Inflammatory macrophage (primary cell): ENCODE measurements at places on chromosomes 7 and 10.

DNA sequence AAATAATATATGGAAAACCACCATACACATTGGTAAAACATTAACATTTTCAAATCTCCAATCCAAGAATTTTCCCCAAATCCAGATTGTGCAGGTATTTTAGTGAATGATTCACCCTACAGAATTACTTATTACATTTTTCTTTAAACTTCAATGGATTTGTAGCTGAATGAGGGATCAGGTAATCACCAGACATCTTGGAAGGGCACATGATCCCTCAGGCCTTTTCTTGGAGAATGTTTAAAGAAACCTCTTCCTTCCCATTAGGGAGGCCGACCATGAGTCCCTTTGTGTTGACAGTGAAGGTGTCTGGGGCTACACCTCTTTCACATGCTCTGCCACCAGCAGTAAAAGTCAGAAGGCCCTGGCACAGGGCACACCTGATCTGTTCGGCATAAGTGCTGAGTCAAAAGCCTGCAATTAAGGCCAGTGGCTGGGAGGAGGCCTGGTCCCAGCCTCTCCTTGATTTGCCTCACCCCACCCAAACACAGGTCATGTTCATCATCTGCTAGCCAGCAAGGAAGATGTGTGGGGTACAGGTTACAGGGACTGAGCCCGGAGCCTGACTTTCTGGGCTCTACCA lies 207.7 kb downstream of the SNX10 start:
- DNase-seq: no peak

GRCh38 chr7:68078157-68078710 lies 1081.6 kb downstream of the TYW1 start:
- no peak for DNase-seq

DNA sequence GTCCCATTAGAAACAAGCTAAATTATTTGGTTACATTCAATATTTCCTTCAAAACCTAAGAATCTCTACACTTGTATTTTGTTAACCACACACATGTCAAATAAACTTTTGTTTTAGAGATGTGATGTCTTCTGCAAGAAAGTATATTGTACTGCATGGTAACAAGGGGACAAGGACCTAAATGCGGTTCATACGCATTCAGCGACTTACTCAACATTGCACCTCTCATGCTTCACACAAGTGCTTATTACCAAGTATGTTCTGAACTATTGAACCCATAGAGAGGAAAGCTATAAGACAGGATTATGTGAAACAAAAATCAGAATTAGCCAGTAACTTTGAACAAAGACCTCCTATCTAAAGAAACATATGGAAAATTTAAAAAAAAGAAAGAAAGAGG lies 68.3 kb downstream of the CREB5 start:
- DNase-seq: no peak

GRCh38 chr10:107144490-107144889 lies 20.0 kb downstream of the SORCS1 start:
- no peak for DNase-seq

DNA sequence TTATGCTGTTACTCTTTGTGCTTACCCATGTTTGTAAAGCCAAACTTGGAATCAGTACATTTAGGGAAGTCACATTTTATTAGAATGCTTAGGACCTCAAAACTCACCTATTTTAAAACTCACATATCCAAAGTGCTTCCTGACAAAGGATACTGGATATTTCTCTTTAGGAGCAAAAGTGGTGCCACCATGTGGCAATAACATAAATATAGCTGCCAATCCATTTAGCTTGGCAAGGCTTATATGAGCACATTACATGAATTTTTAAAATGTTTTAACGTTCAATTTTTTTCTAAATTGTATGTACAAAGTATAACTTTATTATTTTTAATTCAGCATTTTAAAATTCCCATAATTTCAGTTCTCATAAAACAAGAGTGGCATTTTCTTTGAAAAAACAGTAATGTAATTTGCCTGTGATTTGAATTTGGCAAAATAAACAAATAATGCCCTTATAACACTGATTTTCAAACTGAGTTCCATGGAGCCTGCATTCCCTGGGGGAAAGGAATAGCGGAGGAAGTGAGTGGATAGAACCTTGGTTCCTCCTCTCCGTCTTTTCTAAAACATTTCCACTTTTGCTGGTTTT lies 75.4 kb downstream of the HDAC9 start:
- peak; percentile 24 for DNase-seq

DNA sequence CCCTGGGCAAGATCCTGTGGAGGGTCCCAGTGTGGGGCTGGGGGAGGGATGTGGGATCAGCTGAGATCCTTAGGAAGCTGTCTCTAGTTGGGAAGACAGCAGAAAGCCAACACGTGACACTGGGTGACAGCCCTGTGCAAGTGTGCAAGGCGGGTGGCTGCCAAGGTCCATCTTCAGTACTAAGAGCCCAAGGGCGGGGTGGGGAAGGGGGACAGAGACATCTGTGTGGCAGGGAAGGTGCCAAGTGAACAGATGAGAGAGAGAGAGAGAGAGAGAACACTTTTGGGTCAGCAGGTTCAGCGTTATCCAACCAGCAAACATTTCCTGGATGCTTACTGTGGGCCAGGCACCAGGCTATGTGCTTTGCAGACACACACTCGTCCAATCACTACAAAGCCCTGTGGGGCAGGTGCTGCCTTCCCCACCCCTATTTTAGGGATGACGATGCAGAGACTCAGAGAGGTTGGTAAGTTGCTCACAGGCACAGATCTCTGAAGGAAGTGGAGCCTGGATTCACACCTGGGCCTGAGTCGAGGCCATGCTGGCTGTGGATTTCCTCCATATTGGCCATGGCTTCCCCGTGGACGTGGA lies 135.7 kb downstream of the GRK5 start:
- no peak for DNase-seq

DNA sequence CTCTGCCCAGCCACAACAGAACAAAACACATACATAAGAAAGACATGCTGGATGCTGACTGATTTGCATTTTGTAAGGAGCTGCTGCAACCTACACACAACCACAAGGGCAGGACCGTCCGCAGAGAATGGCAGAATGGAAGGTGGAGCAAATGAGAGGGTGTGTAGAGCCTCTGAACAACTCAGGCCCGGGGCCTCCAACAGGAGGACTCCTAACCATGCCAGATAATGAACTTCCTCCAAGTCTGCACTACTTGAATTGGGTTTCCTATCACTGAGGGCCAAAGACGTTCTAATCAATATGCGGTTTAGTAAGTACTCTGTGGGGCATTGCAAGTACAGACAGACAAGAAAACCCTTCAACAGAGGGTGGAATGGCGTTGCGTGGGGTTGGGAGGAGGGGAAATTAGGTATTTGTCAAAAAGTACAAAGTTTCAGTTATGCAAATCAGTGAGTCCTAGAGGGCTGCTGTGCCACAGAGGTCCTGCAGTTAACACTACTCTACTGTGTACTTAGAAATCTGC lies 14.6 kb downstream of the VOPP1 start:
- DNase-seq: peak; percentile 45

DNA sequence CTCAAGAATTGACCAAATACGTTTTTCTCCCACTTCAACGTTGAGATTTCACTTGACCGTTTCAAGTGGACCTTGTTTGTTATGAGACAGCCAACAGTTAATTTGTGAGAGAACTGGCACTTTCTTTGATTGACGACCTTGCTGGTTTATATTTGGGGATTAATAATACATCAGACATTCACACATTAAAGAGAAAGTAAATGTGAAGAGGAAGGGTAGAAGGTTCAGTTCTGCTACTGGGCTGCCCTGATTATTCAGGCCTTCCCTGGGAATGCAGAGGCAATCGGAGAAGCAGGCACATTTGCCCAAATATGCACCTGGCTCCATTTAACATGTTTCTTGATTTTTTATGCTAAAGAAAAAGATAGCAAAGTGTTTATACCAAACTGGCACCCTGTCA lies 114.1 kb downstream of the POU6F2 start:
- DNase-seq: no peak

GRCh38 chr7:88669913-88670312 lies 89.6 kb upstream of the ZNF804B start:
- DNase-seq: no peak

DNA sequence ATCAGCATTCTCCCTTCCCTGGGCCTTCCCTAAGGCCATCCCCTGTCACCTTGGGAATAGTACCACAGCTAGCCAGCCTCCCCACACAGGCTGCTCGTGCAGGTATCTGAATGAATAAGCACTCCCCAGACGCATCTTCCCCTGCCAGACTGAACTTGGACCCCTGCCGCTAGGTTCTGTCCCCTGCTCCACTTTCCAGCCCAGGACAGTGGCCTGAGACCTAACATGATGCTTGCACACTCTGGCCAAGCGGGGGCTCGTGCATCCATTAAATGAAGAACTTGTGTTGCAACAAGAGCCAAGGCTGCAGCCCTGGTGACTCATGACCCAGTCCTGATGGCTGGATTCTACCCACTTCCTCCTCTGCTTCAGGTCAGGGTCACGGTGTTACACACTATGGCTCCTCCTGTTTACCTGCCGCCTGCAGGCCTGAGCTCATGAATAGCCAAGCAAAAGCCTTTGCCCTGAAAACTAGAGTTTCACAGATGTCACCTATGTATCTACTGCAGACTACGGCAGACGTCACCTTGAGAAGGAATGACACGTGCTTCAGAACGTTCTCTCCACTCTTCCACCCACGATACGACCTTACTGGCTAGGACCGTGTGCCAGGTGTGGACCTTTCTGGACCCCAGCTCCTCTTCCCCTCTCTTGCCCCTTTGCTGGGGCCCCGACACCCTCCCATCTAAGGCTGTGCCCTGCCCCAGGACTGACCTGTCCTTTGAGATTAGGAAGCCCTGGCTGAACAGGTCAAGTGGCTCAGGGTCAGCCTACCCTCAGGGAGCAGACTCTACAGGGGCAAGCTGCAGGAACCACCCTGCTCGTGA lies 6.5 kb downstream of the ASB13 start:
- peak; percentile 84 for DNase-seq

DNA sequence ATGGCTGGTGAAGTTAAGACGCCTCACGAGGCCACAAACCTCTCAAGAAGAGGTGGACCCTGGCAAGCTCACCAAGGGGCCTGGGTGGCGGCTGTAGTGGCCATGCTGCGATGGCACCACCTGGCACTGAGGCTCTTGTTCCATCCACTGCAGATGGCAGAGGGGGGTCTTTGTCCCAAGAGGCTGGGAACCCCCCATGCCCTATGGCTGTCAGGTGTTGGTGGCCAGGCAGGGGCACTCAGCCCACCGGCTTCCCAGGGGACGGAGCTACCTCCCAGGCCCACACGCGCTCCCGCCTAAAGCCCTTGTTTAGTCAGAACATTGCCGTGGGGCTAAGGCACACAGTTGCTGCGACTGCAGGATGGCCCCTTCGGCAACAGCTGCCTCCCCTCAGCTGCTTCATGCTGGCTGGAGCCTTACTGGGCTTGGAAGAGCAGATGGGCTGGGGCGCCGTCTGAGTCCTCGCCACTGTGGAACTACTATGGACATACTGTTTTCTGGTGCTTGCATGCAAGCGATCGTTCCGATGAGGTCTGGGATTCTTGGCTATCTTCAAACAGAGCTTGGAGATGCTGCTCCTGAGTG lies 46.8 kb downstream of the DPYSL4 start:
- DNase-seq: no peak

DNA sequence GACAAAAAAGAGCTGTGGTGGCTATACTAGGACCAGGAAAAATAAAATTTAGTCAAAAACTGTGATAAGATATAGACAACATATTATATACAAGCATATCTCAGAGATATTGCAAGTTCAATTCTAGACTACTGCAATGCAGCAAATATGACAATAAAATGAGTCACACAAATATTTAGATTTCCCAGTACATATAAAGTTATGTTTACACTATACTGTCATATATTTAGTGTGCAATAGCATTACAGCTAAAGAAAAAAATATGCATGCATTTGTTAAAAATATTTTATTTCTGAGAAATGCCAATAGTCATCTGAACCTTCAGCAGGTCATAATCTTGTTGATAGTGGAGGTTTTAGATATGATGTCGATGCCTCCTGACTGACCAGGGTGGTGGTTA lies 72.1 kb downstream of the AKR1C4 start:
- no peak for DNase-seq

GRCh38 chr7:157434701-157435100 lies 97.9 kb downstream of the DNAJB6 start:
- DNase-seq: no peak

DNA sequence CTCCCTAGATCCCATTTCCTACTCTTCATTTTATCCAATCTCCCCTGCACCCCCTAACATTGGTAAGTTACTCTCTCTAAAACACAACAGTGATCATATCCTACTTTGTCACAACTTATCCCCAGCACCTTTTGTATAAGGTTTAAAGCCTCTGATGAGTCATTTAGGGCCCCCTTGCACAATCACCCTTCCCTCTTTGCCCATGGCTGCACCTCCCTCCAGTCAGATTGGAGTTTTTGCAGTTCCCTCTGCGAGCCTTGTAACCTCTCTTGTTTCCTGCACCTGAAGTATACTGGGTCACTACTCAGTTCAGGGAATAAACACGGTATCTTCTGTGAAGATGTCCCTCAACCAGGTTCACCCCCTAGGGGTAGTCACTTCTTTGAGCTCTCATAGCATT lies 55.9 kb upstream of the ADRB1 start:
- peak; percentile 74 for DNase-seq

- DNase-seq: peak; percentile 11
Observed at GRCh38 chr7:12436896-12437535, 33.4 kb upstream of the VWDE start.

DNA sequence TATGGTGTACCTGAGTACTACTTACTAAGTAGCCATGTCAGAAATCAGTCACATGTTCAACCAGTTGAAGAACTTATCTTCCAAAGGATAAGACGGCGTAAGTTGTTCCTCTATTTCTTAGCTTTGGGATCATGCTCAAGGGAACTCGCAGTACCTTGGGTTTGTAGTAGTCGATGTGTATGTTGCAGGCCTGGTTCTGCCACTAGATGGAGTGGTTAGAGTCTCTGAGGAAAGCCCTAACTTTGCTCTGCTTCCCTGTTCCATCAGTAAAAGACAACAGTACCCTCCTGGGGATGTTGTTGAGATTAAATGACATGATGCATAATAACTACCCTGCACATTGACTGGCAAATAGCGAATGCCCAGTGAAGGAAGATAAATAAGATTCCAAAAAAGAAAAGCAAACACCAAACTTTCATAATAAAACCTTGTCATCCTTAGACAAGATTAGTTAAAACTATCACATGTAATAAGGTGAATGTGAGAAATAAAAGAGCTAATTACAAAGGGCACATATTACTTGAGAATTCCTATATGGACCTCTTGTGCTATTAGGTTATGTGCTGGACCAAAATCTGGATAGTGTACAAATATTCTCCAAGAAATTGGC lies 165.9 kb downstream of the ABCA13 start:
- DNase-seq: peak; percentile 47

DNA sequence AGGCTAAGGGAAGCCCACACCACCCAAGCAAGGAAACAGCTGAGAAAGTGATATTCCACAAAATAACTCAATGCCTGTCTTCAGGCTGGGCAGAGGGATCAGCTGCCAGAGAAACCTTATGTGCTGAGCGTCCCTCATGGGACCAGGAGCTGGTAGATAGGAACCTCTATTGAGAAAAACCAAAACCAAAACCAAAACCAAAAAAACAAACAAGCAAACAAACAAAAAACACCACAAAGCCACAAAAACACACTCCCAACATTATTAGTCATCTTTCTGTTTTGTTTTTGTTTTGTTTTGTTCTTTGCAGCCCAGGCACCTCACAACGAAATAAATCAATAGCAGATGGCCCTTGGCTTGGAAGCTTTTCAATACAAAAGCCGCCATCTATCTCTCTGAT lies 760.8 kb upstream of the CELF2 start:
- DNase-seq: no peak

GRCh38 chr10:78450239-78450638 lies 416.6 kb downstream of the RPS24 start:
- DNase-seq: no peak

- no peak for DNase-seq
Observed at GRCh38 chr7:50646069-50646468, 80.9 kb upstream of the DDC start.
